ENCODE measurements at places on chromosomes 12 and 14.
A peak's percentile ranks its signal among the peaks of the same experiment; 100 is the strongest.

DNA sequence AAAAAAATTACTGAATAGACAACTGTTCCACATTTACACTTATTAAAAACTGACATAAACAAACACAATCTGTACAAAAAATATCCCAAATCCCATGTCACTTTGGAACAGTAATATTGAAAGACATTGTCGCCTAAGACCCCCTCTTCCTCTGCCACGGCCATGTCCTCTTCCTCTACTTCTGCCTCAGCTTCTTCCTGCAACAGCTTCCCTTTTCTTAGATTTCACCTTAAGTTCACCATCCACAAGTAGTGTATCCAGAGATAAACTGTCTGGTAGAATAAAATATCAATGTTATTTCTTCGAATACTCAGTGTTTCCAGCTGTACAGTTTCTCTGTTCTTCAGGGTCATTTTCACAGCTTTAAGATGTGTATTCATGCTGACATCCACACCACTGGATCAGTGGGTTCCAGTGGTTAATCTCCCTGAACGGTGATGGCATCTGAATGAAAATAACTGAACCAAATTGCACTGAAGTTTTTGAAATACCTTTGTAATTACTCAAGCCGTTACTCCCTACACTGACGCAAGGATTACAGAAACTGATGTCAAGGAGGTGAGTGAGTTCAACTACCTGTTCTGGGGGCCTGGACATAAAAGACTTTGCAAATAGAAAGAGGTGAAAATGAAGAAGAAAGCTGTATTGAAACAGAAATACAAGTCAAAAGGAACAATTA, 208.5 kb downstream of the C12orf50 start:
- DNase-seq: no peak

DNA sequence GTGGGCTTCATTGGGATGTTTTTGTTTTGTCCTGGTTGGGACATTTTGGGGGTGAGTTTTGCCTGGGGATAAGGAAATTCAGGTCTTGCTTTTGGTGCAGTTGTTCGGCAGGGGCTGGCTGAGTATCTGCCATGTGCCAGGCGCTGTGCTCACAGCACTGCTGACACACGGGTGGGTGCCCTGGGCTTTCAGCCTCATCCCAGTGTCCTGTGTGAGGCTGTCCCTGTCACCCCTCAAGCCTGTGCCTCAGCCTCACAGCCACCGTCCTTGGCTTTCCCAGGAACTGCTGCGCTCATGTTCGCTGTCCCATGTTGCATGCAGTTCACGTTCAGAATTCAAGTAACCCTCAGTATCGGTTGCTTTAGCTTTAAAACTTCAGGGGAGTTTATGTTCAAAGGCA, 24.9 kb downstream of the XRCC3 start:
- DNase-seq: no peak

- DNase-seq: no peak
Measured at GRCh38 chr12:94731733-94732360, 81.5 kb upstream of the TMCC3 start.

DNA sequence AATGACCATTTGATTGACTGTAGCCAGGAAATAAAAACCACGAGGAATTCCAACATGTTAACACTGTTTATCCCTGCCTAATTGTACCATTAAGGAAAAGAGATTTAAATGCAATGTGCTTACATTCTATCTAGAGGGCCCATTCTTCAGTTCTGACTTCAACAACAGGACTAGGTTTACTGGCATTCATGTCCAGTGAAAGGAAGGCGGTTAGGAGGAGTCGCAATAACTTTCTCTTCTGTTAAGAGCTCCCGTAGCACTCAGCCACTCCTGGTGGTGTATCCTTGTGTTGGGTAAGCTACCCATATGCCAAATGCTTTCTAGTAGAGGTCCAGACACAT, 154.7 kb downstream of the STXBP6 start:
- DNase-seq: no peak

DNA sequence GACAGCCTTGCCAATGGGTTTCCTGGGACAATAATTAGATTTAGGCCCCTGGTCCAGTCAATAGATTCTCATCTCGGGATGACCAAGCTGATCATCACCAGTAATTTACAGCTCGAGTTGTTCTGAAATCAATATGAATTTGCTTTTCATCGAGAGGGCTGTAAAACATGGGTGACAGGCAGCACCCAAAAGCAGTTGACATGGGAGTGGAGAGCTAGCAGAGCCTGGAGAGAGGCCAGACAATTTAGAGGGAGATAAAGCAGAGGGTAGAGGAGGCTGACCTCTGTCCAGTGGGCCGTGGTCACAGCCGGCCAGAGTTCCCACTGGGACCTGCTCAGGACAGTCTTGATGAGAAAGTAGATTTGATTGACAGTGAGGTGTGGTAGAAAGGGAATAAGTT, 157.3 kb downstream of the ASCL4 start:
- no peak for DNase-seq

DNA sequence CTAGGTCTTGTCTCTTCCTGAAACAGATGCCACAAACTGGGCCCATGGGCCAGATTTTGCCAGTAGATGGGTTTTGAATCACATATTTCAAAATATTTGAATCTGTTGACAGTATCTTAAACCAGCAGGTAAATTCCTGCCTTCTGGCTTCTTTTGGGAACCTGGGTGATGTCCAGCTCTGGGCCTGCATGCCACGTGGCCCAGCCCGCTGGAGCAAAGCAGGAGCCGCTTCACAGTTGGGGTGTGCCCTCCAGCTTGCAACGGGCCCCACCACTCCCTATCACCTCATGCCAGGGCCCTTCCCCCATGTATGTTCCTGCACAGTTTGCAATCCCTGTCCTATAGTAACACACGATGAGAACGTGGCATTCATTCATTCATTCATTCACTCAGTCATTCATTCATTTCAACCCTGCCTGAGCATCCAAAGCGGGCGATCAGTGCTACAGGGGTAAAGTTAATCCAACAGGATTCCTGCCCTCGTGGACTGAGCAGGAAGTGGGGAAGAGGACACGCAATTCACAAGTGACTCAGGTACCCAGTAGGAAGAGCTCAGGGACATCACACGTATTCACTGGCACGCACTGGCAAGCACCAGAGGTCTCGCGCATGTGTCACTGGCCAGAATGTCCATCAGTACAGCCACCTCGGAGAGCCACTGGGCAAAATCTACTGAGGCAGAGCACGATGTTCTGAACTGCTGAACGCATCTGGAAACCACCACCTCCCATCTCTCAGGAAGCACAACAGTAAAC, 27.8 kb downstream of the SCARB1 start:
- DNase-seq: no peak

DNA sequence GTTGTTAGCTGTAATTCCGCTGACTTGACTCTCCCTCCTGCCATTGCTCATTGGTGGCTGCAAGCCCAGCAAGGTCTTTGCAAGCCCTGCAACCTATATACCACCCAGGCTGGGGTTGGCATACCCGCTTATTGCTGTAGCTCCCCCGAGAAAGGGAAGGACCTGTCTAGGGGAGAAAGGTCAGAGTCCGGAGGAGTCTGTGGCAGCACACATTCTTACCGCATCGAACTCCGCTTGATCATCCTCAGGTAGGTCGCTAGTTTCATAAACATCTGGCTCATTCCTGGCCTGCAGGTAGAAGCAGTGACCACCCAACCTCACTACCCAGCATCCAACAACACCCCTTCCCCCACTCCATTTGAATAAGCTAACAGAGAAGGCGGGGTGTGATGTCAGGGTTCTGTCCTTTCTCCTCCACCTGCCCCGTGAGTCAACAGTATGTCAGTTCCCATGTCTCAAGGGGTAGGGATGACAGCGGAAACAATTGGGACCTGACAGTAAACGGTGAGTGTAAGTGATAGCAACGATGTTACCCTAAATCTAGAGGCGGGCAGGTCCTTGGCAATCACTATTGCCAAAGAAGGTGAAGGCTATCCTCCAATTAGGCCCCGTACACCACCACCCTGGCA, 1.1 kb downstream of the DCTN2 start:
- no peak for DNase-seq

- no peak for DNase-seq
Measured at GRCh38 chr14:85247071-85247470, 282.9 kb upstream of the FLRT2 start.

DNA sequence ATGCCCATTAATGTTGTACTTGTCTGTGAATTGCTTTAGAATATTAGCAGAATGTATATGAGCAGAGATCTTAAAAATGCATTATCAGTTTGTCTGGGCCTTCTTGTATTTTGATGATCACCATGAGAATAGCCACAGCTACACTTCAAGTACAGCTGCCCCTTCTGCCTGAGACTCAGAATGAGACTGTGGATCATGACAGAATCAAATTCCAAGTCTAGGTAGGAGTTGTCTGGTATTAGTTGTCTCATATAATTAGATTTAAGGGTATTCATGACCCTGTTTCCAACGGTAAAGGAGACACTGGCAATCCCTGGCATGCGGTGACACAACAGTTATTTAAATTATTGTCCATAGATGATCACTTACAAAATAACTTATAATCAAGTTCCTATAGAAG, 18.3 kb upstream of the SMIM10L1 start:
- no peak for DNase-seq

GRCh38 chr12:69527506-69528272, 57.5 kb downstream of the FRS2 start:
- DNase-seq: no peak

DNA sequence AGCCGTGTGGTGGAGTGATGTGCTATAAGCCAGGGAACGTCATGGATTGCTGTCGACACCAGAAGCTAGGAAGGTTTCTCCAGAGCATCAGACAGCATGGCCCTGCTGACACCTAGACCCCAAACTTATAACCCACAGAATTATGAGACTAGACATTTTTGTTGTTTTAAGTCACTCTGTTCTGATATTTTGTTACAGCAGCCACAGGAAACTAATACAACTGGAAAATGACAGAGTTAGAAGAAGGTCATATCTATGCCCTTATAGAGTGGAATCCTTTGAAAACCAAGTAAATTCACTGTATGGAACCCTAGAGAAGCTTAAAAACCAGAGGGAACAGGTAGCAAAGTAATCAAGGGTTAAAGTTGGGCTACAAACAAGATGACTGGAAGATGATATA, 42.5 kb downstream of the SPTLC2 start:
- DNase-seq: no peak

DNA sequence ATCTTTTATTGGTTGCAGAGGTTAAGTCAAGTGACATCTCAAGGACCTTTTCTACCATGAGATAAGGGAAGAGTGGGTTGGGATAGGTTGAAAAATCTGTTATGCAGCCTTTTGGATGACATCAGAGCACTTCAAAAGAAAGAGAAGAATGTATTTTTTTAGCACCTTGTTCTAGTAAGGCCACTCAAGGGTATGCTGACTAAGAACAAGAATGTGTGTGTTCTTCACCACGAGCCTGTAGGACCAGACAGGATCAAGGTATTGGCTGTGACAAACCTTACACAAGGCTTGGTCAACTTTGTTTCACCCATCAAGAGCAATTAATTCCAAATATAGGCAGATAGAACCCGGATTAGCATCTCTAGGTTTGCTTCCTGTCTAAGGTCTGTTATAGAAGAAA, 142.5 kb downstream of the SAMD4A start:
- no peak for DNase-seq

DNA sequence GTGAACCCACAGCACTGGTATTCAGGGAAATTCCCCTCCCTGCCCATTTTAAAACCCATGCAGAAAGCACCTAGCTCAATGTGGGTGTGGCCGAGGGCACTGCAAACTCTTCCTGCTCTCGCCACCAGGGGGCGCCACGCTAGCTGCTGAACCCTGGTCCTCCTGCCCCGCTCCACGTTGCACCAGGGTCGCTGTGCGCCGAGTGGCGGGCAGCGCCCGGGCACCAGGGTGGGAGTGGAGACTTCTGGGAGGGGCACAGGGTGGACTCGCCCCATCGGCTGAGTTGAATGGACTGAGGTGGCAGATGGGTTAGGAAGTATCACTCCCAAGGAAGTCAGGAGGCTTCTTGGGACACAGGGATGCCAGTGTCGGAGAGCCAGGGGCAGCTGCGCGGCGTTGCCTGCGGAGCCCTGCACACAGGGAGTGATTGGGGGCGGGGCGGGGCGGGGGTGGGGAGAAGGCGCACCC, 48.1 kb upstream of the BCL11B start:
- peak; percentile 42 for DNase-seq

- DNase-seq: no peak
Measured at GRCh38 chr12:110107369-110108281, 16.5 kb upstream of the IFT81 start.

DNA sequence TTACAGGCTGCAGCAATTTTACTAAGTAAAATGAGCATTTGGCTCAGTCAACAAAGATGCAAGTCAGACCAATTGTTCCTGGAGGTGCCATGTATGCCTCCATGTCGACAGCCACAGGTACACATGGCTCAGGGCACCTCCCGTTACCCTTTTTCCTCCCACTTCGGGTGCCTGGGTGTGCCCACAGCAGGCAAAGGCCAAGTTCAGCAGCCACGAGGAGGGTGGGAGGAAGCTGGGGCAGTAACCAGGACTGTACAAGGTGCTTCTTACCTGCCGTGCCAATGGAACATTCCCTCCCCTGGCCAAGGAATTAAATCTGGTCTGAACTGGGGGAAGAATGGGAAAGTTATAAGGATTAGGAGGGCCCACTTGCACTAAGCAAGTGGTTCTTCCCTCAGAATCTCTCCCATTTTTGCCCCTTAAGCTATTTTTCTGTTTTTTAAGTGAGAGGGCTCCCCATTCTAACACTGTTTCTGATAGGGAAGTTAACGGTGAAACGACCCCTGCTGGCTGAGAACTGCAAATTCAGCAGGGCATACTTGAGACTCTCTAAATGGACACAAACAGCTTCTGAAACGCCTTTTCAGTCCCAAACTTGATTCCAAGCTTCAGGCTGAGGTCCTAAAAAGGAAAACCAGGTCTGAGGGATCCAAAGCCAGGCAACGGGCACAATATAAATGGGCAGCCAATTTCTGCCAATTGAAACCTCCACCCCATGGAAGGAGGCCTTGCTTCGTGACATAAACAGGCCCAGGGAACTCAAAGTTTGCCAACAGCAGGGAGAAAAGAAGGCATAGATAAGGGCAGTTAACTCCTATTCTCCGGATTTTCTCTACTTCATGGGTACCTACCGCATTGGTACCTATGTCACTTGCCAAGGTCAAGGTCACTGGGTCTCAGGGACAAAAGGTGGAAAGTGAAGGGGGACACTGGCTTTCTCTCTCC, 24.8 kb downstream of the CLECL1 start:
- DNase-seq: peak; percentile 31

GRCh38 chr12:16581416-16581815, 24.5 kb downstream of the LMO3 start:
- no peak for DNase-seq

DNA sequence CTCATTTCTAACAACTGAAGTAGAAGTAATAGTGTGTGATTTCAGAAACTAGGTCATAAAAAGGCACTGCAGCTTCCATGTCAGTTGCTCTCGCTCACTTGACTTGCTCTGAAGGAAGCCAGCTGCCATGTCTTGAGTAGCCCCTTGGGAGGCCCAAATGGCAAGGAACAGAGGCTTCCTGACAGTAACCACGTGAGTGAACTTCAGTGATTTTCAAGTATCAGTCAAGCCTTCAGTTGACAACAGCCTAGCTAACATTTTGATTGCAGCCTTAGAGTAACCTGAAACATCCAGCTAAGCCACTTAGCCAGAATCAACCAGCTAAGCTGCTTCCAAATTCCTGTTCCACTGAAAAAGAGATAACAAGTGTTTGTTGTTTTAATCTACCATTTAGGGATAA, 26.7 kb downstream of the TOGARAM1 start:
- DNase-seq: no peak

GRCh38 chr12:87848248-87848868, 180.8 kb downstream of the C12orf50 start:
- no peak for DNase-seq
